ENCODE measurements at places on chromosomes 5 and 9.
A peak's percentile ranks its signal among the peaks of the same experiment; 100 is the strongest.

GRCh38 chr5:159424123-159424522 is 93.8 kb upstream of the IL12B start:
- DNase-seq, result no peak

DNA sequence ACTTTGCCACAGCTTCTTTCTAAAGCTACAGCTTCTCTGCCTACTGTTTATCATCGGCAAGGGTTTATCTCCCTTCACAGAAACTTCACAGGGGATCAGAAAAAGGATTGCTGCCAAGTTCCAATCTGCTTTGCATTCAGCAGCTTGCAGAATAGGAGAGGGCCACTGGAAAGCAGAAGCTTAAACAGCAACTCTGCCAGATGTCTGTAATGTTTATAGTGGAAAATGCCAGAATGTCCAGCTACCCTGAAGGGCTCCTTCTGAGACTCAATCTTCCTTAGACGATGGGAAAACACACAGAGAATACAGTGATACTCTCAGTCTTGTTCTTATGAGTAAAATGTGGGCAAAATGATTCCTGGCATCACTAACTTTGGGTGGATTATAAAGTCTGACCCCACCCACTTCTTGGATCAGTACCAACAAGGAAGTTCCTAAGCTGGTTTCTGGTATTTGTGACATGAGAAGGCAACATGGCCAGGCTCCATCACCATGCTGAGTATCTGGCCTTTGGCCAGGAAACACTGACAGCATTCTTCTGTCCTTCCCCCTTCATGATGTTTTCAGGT is 19.0 kb downstream of the STOM start:
- DNase-seq, result no peak

DNA sequence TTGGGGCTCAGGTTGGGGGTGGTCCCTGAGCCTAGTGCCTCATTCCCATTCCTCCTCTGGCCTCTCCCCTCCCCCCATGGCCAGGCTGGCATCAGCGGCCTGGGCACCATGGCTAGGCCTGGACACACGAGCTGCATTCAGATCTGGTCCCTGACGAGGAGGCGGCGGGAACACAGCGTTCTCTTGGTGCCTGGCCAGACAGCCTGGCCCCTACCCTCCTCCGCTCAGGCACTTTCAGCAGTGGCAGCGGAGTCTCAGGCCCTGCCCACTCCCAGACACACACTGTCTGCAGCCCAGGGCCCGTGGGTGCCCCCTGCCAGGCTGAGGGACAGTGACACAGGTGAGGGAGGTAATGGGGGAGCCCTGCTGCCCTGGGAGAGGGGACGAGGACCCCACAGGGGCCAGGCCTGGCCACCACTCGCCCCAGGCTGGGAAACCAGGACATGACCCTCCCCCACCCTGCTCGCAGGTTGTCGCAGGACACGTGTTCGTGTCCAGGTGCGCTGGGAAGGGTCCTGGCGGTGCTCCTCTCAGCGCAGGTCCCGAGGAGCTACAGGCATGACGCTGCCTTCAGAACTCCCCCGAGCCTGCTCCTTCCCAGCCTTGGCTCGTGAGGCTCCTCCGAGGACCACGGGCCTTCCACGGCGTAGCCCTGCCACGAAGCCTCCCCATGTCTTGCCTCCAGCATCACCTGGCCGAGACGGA is 19.9 kb upstream of the UBAC1 start:
- DNase-seq, result no peak

- DNase-seq, result peak; percentile 42
Observed at GRCh38 chr5:102670224-102670836, 84.8 kb upstream of the PAM start.

GRCh38 chr5:6280425-6281100 is 97.8 kb downstream of the MED10 start:
- no peak for DNase-seq

DNA sequence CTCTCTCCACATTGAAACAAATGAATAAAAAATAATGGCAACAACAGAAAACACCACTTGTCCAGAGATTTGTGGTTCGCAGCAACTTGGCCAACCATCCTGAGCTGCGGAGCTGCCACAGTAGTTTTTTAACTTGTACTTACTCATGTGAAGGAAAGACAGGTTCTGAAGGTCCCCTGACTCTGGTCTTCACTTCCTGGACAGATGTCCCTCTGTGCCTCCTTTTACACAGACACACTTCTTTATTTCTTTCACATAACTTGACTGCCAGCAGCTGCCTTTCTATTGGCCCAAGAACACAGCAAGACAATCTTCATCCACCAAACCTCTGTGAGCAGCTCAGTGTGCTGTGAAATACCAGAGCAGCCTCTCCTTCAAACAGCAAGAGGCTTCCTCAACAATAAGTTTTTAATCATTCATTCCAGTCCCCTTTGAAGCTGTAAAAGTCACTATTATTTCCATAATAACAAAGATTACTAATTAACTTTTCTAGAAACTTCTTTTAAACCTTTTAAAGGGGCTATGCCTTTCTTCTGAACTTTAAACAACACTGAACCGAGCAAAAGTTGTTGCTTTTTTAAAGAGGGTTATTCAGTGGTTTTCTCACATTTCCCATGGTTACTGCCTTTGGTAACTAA is 198.7 kb downstream of the NR2F1-AS1 start:
- DNase-seq, result no peak

- no peak for DNase-seq
Observed at GRCh38 chr5:106584268-106584667, 1086.5 kb downstream of the EFNA5 start.

GRCh38 chr9:126276056-126276728 is 50.4 kb upstream of the MVB12B start:
- DNase-seq, result no peak

DNA sequence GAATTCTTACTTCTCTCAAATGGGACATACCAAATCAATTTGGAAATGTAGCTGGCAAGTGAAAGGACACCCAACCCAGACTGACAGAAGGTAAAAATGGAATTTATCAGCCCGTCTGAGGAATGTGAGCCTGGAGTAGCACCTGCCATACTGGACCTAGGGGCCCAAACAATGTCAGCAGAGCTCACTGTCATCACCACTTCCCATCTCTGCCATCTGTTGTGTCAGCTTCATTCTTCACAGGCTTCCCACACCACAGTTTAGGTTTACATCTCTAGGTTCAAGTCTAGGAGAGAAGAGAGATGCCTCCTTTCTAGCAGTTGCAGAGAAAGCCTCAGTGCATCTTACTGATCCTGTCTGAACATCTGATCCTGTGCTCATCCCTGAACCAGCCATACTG is 222.4 kb downstream of the DOCK8 start:
- no peak for DNase-seq

GRCh38 chr9:109355564-109356297 is 34.9 kb upstream of the EPB41L4B start:
- DNase-seq, result no peak

DNA sequence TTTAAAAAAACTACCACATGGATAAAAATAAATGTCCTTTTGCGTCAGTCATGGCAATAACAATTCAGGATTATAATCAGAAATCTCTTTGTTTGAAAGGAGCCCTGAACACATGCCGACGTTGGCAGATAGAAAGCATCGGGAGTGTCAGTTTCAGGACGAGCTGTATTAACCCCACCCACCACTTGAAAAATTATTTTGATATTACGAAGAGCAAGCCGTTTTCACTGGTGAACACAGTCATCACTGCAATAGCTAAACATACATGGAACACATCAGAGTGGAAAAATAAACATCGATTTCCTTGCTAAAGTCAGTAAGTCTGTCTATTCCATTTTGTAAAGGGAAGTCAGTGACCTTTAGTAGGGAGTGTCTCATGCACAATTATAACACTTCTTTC is 266.4 kb upstream of the FBXL7 start:
- DNase-seq, result no peak

- no peak for DNase-seq
Observed at GRCh38 chr9:77435688-77436087, 212.4 kb downstream of the GNA14 start.

DNA sequence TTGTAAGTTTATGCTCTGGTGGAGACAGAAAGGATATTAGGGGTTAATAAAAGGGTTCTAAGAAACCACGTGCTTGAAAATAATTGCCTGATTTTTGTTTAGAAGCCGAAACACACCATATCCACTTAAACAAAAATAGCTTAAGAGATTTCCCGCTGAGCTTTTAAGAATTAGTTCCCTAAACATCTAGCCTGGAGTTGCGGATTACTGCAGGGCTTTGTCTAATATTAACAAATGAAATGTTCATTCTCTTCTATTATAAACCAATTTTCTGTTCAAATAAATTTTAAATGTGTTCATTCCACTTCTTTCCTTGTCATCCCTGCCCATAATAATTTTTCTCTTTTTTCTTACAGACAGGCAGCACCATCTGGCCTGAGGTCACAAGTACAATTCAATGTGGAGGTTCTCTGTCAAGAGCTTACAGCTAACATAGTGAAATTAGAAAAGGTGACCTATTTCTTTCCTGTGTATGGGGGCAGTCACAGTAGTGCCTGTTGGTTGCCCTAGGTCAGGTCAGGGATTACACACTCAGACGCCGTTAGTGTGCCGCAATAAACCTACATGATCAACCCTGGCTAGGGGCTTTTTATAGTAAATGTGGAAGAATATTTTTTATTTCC is 65.3 kb downstream of the GRAMD2B start:
- DNase-seq, result no peak

DNA sequence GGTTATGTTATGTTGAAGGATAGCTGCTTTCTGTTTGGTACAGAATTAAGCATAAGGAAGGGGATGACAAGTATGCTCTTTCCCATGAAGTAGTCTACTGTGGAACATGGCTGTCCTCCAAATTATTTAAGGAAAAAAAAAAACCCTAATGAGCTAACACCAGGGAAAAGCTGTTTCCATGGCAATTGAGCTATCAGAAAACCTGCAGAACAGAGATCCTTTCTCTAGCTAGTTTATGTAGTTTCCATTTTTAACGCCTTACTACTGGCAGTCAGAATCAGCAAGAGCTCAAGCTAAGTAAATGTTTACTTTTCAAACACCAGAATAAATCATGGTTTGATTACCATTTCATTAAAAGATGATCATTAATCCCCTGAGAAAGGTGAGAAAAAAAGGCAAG is 287.4 kb upstream of the TARS1 start:
- DNase-seq, result no peak

- no peak for DNase-seq
Observed at GRCh38 chr5:7540736-7541485, 145.0 kb downstream of the ADCY2 start.

- DNase-seq, result no peak
Observed at GRCh38 chr9:38282756-38283155, 109.7 kb upstream of the ALDH1B1 start.

- DNase-seq, result no peak
Observed at GRCh38 chr5:174718880-174719610, 5.3 kb upstream of the MSX2 start.

GRCh38 chr9:128419061-128419925 is 1.4 kb upstream of the CERCAM start:
- DNase-seq, result no peak

DNA sequence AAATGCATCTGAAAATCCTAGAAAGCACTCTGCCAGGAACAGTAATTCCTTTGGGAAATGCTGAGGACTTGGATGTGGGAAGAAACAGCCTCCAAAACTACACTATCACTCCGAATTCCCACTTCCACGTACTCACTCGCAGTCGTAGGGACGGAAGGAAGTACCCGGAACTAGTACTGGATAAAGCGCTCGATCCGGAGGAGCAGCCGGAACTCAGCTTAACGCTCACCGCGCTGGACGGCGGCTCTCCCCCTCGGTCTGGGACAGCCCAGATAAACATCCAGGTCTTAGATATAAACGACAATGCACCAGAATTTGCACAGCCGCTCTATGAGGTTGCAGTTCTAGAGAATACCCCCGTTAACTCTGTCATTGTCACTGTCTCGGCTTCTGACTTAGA is 786 bp downstream of the PCDHB3 start:
- DNase-seq, result no peak

DNA sequence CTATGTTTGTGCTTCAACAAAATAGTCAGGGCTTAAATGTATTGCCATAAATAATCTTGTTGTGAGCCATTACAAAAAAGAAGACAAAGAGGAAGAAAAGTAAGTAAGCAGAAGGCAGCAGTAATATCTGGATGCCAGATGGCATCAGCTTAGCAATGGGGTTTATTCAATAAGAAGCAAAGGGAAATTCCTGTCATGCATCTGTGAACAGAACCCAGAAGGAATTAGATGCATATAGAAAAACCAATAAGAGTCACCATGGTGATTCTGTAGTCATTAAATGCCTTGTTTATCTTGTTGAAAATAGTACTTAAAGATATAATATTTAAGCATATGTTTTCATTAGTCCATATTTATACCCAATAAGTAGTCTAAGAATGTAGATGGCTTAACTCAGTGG is 216.0 kb downstream of the ADAMTSL1 start:
- no peak for DNase-seq

- DNase-seq, result no peak
Observed at GRCh38 chr5:140969880-140970279, 3.6 kb downstream of the PCDHAC2 start.

DNA sequence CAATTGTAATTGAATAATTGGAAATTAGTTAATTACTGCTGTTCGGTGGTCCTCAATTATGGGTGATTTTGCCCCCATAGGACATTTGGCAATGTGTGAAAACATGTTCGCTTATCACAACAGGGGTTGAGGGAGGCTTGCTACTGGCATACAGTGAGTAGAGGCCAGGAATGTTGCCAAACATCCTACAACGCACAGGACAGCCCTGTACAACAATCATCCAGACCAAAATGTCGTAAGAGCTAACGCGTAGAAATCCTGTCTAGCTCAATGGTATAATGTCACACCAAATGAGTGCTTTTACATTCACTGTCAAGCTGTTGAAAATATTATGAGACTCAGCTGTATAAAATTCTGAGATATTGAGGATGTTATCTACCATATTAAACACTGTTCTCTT is 464.4 kb upstream of the TUSC1 start:
- DNase-seq, result no peak

DNA sequence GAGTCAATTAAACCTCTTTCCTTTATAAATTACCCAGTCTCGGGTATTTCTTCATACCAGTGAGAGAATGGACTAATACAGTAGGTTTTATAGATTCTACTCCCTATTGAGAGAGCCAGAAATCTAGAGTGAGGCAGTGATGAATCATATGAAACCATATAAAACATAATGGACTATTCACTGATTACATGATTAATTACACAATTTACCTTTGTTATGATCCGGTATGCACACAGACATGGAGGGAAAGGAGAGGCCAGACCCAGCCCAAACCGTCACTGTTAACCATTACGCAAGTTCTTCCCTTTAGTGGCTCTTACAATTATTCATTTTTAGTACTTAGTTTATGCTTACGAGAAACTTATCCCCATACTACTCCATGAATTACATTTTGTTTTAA is 205.0 kb downstream of the DNAH5 start:
- no peak for DNase-seq

GRCh38 chr5:119269061-119269944 is 86.5 kb upstream of the TNFAIP8 start:
- DNase-seq, result no peak

Measured in NCI-H187 treated with DMSO at 0.1 percent for 48 hours (cell line).